ENCODE measurements at places on chromosomes 12 and 14.

DNA sequence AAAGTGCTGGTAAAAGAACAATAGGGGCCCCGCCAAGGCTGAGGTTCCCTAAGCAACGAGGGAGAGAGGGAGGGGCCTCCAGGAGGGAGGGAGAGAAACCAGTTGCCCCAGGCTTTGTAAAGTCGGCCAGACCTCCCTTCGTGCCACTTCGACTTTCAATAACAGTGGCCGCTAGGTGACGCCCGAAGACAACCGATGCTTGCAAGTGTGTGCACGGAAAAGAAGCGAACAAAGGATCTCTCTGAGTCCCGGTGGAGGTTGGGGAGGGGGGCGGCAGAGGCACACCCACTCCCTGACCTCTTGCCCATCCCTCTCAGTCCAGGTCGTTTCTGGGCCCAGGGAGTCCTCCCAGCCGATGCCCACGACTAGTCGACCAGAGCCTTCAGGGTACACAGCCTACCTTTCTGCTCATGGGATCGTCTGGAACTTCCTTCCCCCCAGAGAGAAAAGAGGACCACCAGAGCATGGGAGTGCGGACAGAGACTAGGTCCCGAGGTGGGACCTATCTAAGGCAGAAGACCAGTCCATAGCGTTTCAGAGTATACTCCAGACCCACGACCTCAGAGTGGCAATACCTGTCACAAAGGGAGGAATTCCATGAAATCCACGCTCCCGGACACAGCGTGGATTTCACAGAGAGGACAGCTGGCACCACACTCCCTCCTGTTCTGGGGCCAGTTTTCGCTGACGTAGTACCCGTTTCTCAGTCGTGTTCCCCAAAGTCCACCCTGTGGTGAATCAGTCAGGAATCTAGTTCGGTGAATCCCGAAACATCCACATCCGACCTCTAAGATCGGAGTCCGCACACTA lies 262.7 kb upstream of the ALG10B start:
- no peaks in the 10 kb centered on the region for H3K4me1 ChIP-seq
- no peak overlapping the region for H3K4me3 ChIP-seq
- H3K27ac ChIP-seq: no peak overlapping the region
- no peak for DNase-seq

DNA sequence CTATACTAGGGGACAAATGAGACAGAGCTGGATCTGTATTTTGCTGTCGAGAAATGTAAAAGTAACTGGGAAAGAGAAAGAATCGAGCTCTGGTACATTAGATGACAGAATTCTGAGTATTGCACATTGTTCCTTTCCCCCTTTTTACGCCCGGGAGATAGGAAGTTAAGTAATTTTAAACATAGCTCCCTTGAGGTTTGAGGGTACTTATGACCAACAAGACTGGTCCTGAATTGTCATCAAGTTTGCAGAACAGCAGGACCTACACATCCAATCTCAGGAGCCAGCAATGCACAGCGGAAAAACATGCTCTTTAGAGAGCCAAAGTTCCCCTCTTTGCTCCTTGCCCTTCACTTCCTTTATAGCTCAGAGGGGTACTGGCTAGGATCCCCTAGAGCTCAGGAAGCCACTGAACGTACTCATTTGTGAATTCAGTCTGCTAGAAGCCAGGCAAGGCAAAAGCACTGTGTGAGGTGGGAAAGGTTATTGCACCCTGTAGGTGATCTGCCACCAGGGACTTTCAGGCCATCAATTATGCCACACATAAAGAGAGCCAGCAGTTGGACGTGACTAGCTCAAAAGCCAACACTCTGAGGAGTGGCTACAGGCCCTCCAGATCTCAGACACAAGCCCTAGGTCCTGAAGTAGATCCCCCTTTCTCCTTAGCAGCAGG lies 333.8 kb downstream of the KCNH5 start:
- no peak overlapping the region for H3K4me3 ChIP-seq
- no peak overlapping the region for H3K27ac ChIP-seq
- no peaks in the 10 kb centered on the region for H3K27me3 ChIP-seq
- no peaks in the 10 kb centered on the region for H3K4me1 ChIP-seq
- no peaks in the 10 kb centered on the region for H3K36me3 ChIP-seq
- no peak for DNase-seq

GRCh38 chr12:80625051-80625450 lies 82.4 kb upstream of the MYF6 start:
- no peak overlapping the region for H3K4me3 ChIP-seq
- no peaks in the 10 kb centered on the region for H3K27me3 ChIP-seq
- H3K27ac ChIP-seq: no peak overlapping the region
- H3K4me1 ChIP-seq: no peaks in the 10 kb centered on the region
- H3K36me3 ChIP-seq: no peaks in the 10 kb centered on the region
- DNase-seq: no peak

- H3K27ac ChIP-seq: no peak overlapping the region
- H3K36me3 ChIP-seq: no peaks in the 10 kb centered on the region
- no peaks in the 10 kb centered on the region for H3K27me3 ChIP-seq
- no peak overlapping the region for H3K4me3 ChIP-seq
Observed at GRCh38 chr12:117733549-117733805, 235.3 kb downstream of the KSR2 start.

DNA sequence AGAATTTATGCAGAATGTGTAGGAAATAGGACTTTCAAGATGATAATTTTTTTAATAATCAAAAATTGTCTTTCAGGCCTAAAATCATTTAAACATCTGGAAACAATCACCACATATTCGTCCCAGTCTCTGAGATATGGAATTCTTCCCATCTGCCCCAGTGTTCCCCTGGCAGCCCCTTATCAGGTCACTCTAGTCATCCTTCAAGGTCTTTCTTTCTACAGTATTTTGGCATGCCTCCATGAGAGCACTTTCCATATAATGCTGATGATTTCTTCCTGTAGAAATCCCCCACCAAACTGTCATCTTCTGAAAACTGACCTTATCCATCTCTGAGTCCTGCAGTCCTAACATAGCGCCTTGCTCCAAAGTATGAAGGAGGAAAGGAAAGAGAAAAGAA lies 422.1 kb downstream of the RPS29 start:
- H3K27ac ChIP-seq: no peak overlapping the region
- no peaks in the 10 kb centered on the region for H3K4me1 ChIP-seq
- H3K27me3 ChIP-seq: no peaks in the 10 kb centered on the region
- H3K4me3 ChIP-seq: no peak overlapping the region
- no peaks in the 10 kb centered on the region for H3K36me3 ChIP-seq

DNA sequence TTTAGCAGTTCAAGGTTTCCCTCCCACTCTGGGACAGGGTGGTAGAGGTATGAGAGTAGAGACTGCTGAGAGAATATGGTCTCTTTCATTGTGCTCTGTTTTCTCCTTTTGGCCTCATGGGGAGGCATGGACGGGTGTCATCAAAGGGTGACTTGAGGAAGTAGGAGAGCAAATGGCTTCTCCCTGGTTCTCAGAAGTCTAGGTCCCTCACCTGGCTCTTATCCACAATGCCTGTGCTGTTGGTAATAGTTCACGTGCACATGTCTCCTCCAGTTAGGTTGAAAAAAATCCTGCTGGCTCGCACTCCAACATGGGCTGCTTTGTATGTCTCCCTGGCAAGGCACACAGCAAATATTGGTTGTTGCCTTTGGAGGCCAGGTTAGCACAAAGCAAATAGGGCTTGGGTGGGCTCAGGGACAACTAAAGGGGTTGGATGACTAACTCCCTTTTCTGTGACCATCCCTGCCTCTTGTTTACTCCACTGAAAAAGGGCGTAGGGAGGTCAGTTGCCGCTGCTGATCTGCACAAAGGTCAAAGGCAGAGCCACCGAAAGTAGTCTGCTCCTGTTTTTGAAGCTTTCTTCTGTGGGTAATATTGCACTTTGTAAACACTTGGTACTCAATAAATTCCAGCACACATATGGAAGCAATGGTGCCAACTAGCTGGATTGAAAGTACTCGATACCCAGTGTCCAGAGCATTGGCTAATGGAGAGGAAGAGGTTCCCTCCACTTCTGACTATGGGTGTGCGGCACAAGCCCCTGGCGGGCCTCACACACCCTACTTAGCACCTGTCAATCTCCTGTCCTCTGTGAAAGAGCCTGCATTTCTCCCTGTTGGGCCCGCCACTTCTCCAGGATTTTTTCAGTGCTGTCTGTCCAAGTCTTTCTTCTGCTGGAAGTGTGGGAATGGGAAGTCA lies 121.8 kb downstream of the SLC38A6 start:
- no peak for DNase-seq
- H3K4me3 ChIP-seq: no peak overlapping the region
- H3K36me3 ChIP-seq: no peaks in the 10 kb centered on the region
- H3K27me3 ChIP-seq: no peaks in the 10 kb centered on the region
- H3K27ac ChIP-seq: no peak overlapping the region
- peaks cover 4% of the 10 kb centered on the region for H3K4me1 ChIP-seq

- no peak for DNase-seq
- no peaks in the 10 kb centered on the region for H3K27me3 ChIP-seq
- no peak overlapping the region for H3K4me3 ChIP-seq
- no peaks in the 10 kb centered on the region for H3K36me3 ChIP-seq
Observed at GRCh38 chr14:75312341-75312740, 33.7 kb downstream of the FOS start.

DNA sequence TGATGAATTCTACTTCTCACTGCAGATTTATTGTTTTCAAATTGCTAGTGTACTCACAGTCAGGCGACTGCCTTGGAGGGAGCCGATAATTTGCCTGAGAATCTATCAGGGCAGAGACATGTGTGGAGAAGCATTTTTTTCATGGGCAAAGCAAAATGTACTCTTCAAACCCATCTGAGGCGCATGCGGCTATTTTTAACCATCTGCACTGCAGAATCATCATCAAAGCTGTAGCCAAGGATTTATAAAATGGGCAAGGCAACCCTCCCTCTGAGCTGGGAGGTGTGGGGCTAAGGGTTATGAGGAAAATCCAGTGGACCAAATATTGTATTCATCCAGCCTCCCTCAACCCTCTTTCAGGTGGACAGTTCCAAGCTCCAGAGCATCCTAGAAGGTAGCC lies 37.7 kb downstream of the BEST3 start:
- H3K36me3 ChIP-seq: no peaks in the 10 kb centered on the region
- no peaks in the 10 kb centered on the region for H3K4me1 ChIP-seq
- H3K27me3 ChIP-seq: peaks cover 6% of the 10 kb centered on the region
- DNase-seq: no peak
- H3K27ac ChIP-seq: no peak overlapping the region

- no peaks in the 10 kb centered on the region for H3K27me3 ChIP-seq
- H3K4me3 ChIP-seq: no peak overlapping the region
- no peak for DNase-seq
- H3K27ac ChIP-seq: no peak overlapping the region
- H3K4me1 ChIP-seq: peaks cover 81% of the 10 kb centered on the region
Observed at GRCh38 chr12:53211476-53212381, 4.7 kb upstream of the ITGB7 start.

DNA sequence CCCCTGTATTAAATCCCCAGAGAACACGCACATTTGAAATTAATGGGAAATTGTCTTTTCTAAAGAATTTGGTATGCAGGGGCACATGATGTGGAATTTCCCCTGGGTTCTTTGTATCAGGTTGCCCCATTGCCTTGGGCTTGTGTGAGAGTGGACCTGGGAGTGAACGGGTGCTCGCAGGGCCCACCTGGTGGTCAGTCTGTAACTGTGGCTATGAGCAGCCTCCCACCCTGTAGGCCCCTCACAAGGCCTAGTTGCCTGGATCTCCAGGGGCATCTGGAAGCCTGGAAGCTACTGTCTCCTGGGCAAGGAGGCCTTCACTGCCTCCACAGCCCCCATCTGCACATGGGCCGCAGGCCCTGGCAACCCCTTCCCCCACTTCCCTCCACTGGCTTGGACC lies 96.7 kb downstream of the SLC25A47 start:
- no peaks in the 10 kb centered on the region for H3K36me3 ChIP-seq
- H3K4me1 ChIP-seq: peaks cover 3% of the 10 kb centered on the region
- no peak for DNase-seq
- no peaks in the 10 kb centered on the region for H3K27me3 ChIP-seq
- no peak overlapping the region for H3K27ac ChIP-seq
- H3K4me3 ChIP-seq: no peak overlapping the region

DNA sequence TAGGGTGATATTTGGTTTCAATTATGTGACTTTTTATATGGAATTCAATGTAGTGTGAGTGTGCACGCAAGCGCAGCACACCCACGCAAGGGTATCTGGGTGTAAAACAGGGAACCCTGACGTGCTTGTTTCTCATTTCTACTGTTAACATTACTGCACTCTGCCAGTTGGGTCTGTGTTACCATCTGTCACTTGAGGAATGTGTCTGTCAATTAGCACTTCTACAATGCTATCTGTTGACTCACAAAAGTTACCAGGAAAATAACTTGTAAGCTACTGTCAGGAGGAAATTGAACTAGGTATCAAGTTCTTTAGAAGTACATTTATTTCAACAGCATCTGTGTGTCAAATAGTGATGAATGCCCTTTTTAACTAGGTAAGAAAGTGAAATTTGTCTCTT lies 695.5 kb upstream of the LRFN5 start:
- no peak overlapping the region for H3K4me3 ChIP-seq
- DNase-seq: no peak
- no peak overlapping the region for H3K27ac ChIP-seq

GRCh38 chr14:64825006-64825405 lies 54.7 kb downstream of the SPTB start:
- no peak overlapping the region for H3K4me3 ChIP-seq
- no peaks in the 10 kb centered on the region for H3K36me3 ChIP-seq
- no peak for DNase-seq
- peaks cover 8% of the 10 kb centered on the region for H3K4me1 ChIP-seq
- H3K27me3 ChIP-seq: no peaks in the 10 kb centered on the region
- no peak overlapping the region for H3K27ac ChIP-seq

DNA sequence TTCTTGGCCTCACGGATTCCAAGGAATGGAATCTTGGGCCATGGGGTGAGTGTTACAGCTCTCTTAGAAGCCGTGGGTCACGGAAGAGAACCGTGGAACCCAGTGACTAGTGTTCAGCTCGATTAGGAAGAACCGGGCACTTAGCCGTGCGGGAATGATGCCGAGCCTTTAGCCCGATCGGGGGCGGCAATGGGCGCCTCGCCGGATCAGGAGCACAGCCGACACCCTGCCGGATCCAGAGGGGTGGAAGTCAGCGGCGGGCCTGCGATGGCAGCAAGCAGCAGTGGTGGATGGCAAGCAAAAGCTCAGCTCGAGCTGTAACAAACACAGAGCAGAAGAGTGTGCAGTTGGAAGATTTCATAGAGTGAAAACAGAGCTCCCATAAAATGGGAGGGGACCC lies 21.1 kb upstream of the ULK1 start:
- H3K4me1 ChIP-seq: no peaks in the 10 kb centered on the region
- H3K36me3 ChIP-seq: no peaks in the 10 kb centered on the region
- DNase-seq: no peak
- H3K27ac ChIP-seq: no peak overlapping the region
- no peaks in the 10 kb centered on the region for H3K27me3 ChIP-seq

DNA sequence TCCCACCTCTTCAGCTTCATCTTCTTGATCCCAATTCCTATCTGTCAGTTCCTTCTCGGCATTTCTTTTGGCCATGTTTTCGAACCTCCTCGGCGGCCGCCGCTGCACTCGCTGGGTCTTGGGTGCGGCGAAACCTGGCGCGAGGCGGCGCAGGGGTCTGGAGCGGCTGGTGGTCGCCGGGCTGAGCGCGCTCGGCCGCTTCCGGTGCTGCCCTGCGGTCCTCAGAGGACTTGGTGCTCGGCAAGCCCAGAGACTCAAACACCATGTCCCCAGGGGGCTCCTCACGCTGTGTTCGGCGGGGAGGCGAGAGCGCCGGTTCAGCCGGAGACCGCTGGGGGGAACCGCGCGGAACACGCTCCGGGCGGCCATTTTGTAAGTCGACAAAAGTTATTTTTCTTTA lies 51.8 kb downstream of the PPP1R36 start:
- no peak overlapping the region for H3K4me3 ChIP-seq
- no peaks in the 10 kb centered on the region for H3K36me3 ChIP-seq
- H3K27me3 ChIP-seq: peaks cover 5% of the 10 kb centered on the region

GRCh38 chr12:25959071-25959961 lies 834 bp downstream of the RASSF8 start:
- peak overlapping the region; percentile 32 for H3K4me3 ChIP-seq
- H3K36me3 ChIP-seq: no peaks in the 10 kb centered on the region
- peaks cover 8% of the 10 kb centered on the region for H3K4me1 ChIP-seq
- no peak overlapping the region for H3K27ac ChIP-seq
- H3K27me3 ChIP-seq: peaks cover 28% of the 10 kb centered on the region
